ENCODE measurements at places on chromosomes 3 and 15.

- DNase-seq = no peak
Measured at GRCh38 chr15:76328958-76329357, 7.6 kb upstream of the ISL2 start.

GRCh38 chr15:52200831-52201365 lies 9.7 kb upstream of the GNB5 start:
- no peak for DNase-seq

DNA sequence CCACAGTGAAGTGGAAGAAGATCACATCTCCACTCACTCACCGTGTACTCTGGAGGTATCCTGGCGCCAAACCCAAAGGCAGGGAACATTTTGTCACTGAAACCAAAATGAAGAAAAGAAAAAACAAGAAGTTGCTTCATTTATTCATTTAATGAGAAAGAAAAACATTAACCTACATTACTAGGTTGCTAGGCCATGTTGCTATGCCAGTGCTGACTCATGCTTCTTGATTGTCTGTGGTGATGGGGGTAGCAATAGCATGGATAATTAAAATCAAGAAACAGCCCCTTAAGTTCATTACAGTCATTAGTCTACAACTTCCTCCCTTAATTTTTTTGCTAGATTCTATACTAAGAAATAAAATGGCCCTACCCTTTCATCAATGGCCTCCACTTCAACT lies 52.7 kb upstream of the MRPL3 start:
- no peak for DNase-seq

- DNase-seq = no peak
Measured at GRCh38 chr3:29440413-29441305, 159.8 kb downstream of the RBMS3 start.

GRCh38 chr3:158918008-158918407 lies 116.2 kb downstream of the MFSD1 start:
- peak; percentile 60 for DNase-seq

- DNase-seq = peak; percentile 90
Measured at GRCh38 chr15:68875377-68876116, 54.8 kb upstream of the SPESP1 start.

GRCh38 chr3:185572183-185572582 lies 13.9 kb upstream of the SENP2 start:
- DNase-seq = no peak

DNA sequence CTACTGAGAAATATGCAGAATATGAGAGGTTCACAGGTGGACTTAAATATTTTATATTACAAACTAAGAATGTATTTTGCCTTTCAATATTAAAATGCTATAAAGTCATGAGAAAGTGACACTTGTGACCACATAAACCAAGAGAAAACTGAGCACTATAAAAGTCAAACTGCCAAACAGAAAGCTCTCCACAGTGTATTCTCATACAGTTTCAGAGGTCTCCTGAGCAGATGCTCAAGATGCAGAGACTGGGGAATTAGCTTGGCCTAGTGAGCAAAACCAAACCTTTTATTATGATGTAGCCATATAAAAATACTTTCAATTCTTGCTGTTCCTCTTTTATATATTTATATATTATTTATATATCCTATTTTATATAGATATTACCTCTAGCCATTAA lies 227.8 kb downstream of the TBC1D5 start:
- no peak for DNase-seq

- no peak for DNase-seq
Measured at GRCh38 chr15:101068961-101069653, 149.9 kb downstream of the LRRK1 start.

DNA sequence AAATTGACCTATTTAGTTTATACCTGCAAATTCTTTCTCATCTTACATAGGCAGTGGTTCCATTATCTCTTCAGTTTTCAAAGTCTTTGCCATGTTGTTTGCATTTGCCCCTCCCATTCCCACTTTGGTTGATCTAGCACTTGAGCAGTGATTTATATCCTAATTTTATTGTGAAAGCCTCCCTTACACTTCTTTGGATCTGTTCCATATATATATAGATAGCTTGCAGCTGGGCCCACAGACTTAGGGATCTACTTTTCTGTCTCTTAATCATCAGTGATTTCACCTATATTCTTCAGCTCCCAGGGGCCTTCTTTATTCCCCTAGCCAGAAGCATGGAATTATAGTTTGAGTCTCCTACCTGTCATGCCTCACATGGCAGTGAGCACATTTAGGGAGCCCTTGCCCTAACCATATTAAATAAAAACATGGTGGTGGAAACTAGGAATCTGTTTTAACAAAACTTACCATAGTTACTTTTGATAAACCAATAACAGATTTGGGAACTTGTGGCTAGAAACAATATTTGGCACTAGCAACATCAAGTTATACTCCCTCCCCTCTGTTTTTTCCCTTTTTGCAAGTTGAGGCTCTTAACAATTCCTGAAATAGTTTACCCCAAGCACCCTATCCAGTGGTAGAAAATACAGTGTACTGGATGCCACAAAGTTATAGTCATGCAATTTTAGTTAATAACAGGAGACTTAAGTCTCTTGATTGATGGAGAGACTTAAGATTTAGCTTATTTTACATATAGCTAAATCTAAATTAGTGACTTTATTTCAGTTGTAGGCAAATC lies 41.7 kb downstream of the ARIH1 start:
- no peak for DNase-seq

GRCh38 chr15:97858296-97858695 lies 102.2 kb upstream of the ARRDC4 start:
- DNase-seq = no peak

DNA sequence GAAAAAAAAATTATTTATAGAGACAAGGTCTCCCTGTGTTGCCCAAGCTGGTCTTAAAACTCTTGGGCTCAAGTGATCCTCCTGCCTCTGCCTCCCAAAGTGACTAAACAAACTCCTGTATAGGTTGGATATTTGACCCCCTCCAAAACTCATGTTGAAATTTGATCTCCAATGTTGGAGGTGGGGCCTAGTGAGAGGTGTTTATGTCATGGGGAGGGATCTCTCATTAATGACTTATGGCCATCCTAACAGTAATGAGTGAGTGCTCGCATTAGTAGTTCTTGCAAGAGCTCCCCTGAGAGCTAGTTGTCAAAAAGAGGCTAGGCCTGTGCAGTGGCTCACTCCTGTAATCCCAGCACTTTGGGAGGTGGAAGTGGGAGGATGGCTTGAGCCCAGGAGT lies 141.2 kb downstream of the STT3B start:
- no peak for DNase-seq

DNA sequence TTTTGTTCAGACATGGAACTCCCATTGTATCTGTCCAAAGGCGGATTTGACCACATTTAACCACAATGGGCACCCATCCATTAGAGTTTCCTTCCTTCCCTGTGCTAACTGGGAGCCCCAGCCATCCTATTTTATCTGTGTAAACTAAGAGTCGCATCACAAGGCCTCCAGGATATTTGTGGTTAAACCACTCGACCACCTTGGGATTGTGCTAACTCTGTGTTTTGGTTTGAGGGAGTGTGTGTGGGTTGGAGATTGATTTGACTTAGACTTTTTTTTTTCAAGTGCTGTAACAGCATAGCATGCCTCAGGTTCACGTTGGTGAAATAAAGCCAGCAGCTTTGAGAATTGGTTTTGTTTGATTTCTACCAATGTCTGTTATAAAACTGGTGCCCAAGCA lies 100.4 kb upstream of the TP63 start:
- DNase-seq = peak; percentile 54

GRCh38 chr3:98906230-98906629 lies 4.7 kb upstream of the DCBLD2 start:
- peak; percentile 50 for DNase-seq

- DNase-seq = no peak
Measured at GRCh38 chr3:7238565-7239295, 377.8 kb downstream of the GRM7 start.

GRCh38 chr3:140265302-140265701 lies 330.3 kb downstream of the CLSTN2 start:
- DNase-seq = no peak

- DNase-seq = no peak
Measured at GRCh38 chr3:160355826-160356225, 43.2 kb downstream of the IFT80 start.

DNA sequence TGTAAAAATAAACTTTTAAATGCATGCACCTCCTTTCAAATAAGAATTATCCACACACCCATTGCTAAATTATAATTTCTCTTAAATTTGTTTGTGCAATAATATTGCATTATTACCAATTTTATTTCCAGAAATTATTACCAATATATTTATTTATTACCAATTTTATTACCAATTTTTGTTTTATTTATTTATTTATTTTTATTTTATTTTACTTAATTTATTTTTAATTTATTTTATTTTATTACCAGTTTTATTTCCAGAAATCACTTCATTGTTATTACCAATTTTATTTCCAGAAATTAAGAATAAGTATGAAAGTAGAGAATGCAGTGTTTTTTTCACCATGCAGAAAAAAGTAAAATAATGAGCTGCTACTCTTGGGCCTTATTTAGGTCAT lies 525.4 kb downstream of the NAALADL2 start:
- no peak for DNase-seq

GRCh38 chr3:81764665-81765064 lies 3.2 kb upstream of the GBE1 start:
- no peak for DNase-seq

GRCh38 chr15:52109559-52110451 lies 2.8 kb downstream of the BCL2L10 start:
- no peak for DNase-seq

GRCh38 chr3:130073582-130073981 lies 8.0 kb upstream of the ALG1L2 start:
- DNase-seq = no peak

DNA sequence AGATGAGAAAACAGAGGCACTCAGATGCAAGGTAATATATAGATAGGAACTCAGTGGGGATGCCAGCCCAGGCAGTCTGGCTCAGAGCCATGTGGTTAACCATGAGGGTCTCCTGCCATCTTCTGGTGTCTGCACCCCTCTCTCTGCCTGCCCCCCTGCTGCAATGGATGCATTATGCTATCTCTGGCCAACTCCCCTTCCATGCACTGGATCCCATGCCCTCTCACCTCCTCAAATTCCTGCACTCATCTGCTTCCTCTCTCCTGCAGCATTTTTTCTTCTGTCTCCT lies 163.2 kb downstream of the STT3B start:
- DNase-seq = no peak

DNA sequence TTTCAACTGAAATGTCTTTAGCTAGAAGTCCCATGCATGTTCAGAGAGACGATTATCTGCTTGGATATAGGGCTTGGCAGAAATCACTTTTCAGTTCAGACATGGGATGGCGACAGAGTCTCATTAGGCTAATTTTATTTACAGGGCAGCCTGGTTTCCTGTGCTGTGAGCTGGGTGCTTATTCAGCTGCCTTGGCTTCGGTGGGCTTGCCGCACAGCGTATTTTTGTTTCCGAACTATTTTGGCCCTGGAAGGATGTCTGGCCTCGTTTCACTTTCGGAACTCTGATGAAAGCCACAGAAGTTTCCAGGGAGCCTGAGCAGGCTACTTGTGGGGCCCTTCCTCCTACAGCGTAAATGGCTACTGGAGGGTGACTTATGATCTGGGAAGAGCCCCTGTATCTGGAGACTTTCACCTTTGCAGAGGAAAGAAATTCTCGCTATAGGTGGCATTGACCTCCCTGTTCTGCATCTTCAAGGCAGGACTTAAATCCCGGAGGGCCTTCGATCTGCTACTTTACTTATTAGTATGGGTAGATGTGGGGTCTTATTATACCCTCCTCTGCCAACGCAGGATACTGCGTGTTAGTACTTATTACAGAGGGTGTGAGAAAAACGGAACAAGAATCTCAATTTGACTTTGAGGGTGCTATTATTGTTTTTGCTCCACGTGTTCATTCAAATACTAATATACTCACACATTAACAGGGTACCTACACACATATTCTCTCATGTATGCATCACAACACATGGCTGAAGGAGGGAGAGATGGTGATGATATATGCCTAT lies 364.0 kb upstream of the RBMS3 start:
- DNase-seq = peak; percentile 59

GRCh38 chr3:136311968-136312367 lies 61.8 kb downstream of the PCCB start:
- DNase-seq = no peak

DNA sequence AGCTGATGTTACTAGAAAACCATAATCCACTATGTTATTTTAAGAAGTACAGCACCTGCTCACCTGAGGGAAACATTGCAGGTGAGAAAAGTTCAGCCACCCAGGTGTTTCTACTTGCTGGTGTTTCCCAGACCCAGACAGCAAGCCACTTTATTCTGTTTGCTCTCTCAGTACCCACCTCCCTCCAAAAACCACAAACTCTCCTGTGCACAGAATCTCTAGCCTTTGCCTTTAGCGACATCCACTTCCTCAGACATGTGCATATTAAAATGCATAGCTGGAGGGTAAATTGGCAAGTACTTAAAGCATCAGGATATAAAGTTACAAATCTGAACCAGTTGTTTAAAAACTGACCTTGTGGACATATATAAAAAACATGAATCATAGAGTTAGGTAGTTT lies 36.7 kb downstream of the VGLL3 start:
- no peak for DNase-seq

- no peak for DNase-seq
Measured at GRCh38 chr3:129282727-129283327, 4.2 kb downstream of the HMCES start.

DNA sequence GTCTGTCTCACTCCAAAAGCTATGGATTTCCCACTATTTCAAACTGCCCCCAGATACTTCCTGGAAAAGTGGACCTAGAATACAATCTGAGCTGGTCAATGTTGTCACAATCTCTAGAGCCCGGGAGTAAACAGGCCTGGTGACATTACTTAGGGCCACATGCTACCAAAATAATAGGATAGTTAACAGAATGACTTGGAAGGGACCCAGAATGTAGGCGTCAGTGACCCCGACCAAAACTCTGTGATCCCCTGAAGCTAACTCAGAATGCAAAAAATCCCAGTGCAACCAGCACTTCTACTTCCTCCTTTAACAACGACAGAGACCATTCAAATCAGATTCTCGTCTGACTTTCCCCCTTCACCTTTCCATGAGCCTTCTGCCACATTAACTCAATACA lies 51.5 kb upstream of the CDV3 start:
- DNase-seq = no peak

- peak; percentile 68 for DNase-seq
Measured at GRCh38 chr15:100918690-100919480, at the start of gene LRRK1. LRRK1 (plus strand) TSS chr15:100919357; CDS start chr15:100924633, 5,276 bp downstream.

DNA sequence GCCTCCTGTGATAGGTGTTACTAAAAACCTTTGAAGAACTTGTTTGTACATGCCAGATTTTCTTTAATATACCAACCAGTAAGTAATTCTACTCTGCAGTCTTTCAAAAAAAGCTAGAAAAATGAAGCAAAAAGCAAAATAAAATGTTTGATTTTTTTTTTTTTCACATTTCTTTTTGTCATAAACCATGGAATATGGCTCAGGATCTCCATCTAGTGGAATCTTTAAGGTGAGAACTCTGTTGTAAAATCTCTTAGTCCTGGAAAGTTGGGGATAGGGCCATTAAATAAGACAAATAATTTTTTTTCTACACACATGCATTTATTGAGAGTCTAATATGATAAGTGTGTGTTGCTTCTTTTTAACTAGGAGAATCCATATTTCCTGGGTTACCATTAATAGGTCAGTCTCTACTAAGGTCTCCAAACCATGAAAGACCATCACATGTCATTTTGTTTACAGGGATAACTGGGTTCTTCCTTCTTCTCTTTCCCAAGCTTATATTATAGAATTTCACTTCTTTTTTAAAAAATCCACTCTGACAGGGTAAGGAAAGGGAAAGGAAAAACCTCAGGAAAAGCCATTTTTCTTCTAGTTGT lies 84.6 kb downstream of the SLC9A9 start:
- no peak for DNase-seq
